ENCODE measurements at places on chromosomes 5 and 9.

GRCh38 chr5:65108786-65109743 lies 340.3 kb downstream of the CWC27 start:
- DNase-seq = no peak

DNA sequence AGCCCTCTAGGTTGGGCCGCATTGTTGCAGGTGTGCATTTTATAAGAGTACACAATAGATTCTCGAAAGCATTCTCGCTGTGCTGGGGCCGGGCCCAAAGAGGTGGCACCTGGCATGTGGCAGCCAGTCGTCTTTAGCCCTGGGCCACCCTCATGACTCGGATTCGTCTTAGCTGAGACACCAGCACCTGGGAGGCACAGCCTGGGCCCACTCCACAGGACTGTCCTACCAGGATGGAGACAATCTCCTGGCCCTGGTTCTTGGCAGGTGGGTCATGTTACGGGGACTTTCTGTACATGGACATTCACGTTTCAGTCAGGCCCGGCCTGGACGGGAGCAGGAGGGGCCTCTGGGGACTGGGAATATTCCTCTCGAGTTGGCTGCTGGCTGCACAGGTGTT lies 212.5 kb downstream of the FANCC start:
- DNase-seq = no peak

DNA sequence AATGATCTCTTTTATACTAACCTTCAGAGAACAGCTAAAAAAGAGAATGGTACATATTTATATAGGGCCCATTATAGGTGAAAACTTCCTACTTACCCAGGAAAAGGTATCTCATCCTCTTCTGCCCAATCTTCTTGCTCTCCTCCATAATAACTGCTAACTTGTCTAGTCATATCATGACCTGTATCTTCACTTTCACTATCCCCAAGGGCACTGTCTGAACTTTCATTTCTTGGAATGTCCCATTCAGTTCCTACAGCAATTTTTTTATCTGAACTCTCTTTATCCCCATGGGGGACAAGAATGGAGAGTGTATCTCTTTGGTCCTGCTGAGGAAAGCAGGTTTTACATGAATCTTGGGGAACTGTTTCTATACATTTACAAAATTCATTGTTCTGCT lies 36.4 kb upstream of the RAPGEF6 start:
- DNase-seq = no peak

GRCh38 chr9:16673171-16673570 lies 197.3 kb downstream of the BNC2 start:
- DNase-seq = no peak

DNA sequence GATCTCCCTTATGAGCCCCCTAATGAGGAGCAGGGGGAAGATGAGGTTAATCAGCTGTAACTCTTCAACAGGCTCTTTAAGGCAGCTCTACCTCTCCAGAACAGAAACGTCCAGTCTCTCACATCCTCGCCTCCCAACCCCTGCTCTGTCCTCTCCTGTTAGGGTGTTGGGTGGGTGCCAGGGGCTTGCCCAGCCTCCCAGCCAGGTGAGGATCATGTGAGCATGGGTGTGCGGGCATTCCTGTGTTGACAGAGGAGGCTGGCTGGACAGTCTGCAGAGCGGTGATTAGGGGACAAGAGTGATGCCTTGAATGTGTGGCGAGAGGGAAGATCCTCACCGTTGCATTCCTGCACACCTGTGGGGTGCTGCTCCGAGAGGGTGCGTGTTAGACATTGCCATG lies 51.7 kb downstream of the CCDC180 start:
- no peak for DNase-seq

Measured in suppressor macrophage (primary cell).